Activated CD4-positive, alpha-beta memory T cell treated with anti-CD3 and anti-CD28 coated beads, Interleukin-2, amount 10 ng/mL, durations not matched to agents 7 days and 5 days (primary cell): ENCODE measurements at places on chromosomes 2 and 18. TPM values are rescaled to one million over a fixed set of nuclear protein-coding genes. Genes with fewer than 3 reads are reported as not detected.

The VIT gene
- total RNA-seq, result not detected

The PNKD gene
- total RNA-seq, result 31.8 TPM

DNA sequence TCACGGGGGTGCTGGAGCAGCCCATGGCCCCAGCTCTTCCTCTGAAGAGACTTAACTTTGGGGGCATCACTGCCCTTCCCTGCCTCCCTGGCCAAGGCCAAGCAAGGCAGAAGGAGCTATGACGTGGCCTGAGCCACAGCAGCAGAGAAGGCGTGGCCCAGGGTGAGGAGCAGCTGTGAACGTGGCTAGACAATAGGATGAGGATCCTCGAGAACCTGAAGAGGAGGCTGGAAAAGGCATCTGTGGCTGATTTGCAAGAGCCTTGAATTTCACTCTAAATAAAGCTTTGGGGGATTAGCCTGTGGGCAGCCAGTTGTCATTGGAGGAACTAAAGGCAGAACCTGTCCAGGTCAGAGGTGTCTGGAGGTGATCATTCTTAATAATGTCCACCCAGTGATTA is 652.9 kb upstream of the ID2 start:
- no peak for DNase-seq
- no peak overlapping the region for H3K27ac ChIP-seq
- no peaks in the 10 kb centered on the region for H3K27me3 ChIP-seq
- H3K4me3 ChIP-seq, result no peak overlapping the region

DNA sequence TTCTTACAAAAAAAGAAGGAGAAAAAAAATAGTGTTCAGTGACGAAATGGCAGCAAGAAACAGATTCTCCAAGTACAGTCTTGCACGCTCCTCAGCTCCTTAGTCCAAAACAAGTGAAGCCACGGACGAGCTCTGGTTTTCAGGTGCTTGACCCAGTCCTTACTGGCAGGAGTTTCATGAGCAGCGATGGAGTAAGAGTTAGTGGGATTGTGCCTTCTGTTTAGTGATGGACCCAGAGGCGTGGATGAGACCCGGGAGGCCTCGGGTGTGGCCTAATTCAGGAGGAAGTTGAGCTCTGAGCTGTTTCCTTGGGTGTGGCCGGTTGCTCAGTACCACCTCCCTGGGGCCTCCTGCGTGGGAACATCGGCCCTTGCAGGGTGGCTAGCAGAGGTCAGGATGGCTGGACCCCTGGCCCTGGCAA is 52.0 kb downstream of the KIF5C start:
- peak overlapping the region; percentile 92 for H3K27ac ChIP-seq
- H3K4me3 ChIP-seq, result peak overlapping the region; percentile 82
- DNase-seq, result peak; percentile 68
- peaks cover 20% of the 10 kb centered on the region for H3K36me3 ChIP-seq

DNA sequence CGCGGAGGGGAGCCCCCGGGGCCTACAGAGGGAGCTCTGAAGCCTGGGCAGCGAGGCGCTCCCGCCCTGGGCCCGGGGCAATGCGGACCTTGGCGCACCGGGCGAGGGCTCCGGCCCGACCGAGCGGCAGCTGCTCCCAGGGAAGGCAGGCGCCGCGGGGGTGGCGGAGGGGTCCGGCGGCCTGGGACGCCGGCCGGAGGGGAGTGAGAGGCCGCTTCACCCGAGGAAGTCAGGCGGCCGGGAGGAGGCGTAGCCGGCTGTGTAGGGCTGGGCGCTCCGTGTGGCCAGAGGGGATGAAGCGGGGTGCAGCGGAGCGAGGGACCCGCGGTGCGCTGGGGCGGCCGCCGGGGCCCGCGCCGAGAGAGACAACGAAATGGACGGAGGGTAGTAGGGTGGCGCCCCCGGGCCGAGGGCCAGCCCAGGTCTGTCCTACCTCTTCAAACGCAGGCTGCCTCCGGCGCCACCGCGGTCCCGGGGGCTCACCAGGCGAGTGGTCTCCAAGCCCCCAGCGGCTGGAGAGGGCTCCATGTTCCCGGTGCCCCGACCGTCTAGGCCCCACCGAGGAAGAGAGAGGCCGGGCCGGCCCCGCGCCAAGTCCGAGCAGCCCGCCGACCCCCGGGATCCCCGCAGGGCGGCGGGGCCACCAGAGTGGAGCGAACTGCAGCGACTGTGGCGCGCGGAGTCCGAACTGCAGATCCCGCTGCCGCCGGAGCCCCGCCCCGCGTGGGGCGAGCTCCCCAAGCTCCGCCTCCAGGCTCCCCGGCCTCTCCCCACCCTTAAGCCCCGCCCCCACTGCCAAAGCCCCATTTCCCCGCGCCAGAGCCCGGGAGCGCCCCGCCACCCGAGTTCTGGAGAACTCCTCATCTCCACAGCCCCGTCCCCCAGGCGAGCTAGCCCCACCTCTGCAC is at the start of gene SLC30A3:
TSS of gene SLC30A3 (minus strand) at position 669 of the 908 bp plus-strand sequence. CDS start at position 528, 141 bp downstream.
- no peaks in the 10 kb centered on the region for H3K36me3 ChIP-seq
- H3K27me3 ChIP-seq, result peaks cover 47% of the 10 kb centered on the region
- H3K4me3 ChIP-seq, result peak within 1 kb of the TSS; percentile 78
- H3K4me1 ChIP-seq, result peaks cover 34% of the 10 kb centered on the region
- no peak within 1 kb of the TSS for H3K27ac ChIP-seq

DNA sequence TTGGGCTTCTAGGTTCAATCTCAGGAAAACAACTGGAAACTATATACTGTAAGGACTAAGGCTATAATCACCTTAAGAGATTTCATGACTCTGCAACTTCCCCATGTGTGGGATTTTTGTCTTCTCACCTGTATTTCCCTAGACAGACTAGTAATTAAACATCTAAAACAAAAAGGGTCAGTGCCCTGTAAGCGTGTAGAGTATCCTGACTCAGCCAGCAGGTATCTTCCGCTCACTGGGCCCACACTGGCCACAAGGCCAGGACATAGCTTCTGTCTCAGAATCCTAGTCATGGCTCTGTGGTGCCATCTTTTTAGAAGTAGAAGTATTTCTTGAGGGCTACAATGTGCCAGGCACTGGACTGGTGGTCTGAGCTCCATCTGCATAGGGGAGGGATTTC is 28.8 kb upstream of the KCMF1 start:
- no peaks in the 10 kb centered on the region for H3K27me3 ChIP-seq
- H3K4me1 ChIP-seq, result peaks cover 62% of the 10 kb centered on the region
- H3K36me3 ChIP-seq, result peaks cover 19% of the 10 kb centered on the region
- no peak overlapping the region for H3K27ac ChIP-seq
- H3K4me3 ChIP-seq, result no peak overlapping the region

DNA sequence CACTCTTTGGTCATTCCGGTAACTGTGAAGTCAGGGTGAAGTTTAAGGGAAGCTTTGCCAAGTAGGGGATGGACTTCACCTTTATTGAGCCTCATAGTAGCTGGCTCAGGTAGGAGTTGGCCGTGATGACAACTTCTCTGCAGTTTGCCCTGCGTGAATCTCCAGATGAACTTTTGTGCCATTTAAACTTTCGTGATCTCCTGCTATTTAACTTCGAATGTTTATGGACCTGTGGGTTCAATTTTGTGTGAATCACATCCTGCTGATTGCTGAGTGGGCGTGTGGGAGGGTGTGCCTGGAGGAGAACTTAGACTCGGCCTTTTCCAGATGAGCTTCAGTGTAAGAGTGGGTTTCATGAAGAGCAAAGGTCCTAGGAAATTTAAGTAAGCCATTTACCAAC is 4.2 kb downstream of the UGT1A1 start:
- no peak for DNase-seq
- H3K4me1 ChIP-seq, result no peaks in the 10 kb centered on the region
- H3K27ac ChIP-seq, result no peak overlapping the region
- H3K27me3 ChIP-seq, result peaks cover 27% of the 10 kb centered on the region
- no peak overlapping the region for H3K4me3 ChIP-seq

GRCh38 chr2:56456791-56457190 is 273.0 kb downstream of the CCDC85A start:
- no peak for DNase-seq
- H3K4me1 ChIP-seq, result no peaks in the 10 kb centered on the region
- H3K27ac ChIP-seq, result no peak overlapping the region
- no peaks in the 10 kb centered on the region for H3K36me3 ChIP-seq
- no peaks in the 10 kb centered on the region for H3K27me3 ChIP-seq
